ENCODE measurements at places on chromosomes 5 and 9.
A peak's percentile ranks its signal among the peaks of the same experiment; 100 is the strongest.

DNA sequence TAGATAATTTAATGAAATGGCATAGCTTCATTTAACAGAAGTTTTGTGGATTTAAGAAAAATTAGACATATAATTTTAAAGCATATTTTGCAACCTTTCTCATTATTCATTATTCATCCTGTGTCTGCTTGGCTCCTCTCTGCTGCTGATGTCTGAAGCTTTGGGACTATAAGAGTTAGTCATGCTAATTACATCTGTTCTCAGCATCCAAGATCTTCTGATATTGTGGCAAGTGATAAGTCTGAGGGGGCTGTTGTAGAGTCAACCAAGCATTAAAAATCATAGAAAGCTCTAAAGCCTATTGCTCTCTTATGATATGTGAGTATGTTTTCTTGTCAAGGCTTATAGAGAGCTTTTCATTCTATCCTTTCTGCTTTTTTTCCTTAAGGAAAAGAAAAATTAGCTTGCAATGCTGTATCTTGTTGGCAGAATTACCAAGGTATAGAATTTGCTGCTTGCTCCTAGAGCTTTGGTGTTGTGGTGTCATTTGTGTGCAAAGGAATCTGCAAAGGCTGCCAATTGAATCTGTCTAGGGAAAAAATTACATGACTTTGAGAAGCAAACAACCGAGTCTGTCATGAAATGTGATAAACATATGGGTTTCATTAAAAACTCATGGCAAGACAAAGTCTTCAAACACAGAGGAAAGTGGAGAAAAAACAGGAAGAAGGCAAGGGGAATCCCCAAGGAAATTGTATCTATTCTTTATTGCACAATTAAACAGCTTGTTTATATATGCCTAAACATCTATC, 156.1 kb upstream of the DAB2 start:
- DNase-seq: peak; percentile 94

DNA sequence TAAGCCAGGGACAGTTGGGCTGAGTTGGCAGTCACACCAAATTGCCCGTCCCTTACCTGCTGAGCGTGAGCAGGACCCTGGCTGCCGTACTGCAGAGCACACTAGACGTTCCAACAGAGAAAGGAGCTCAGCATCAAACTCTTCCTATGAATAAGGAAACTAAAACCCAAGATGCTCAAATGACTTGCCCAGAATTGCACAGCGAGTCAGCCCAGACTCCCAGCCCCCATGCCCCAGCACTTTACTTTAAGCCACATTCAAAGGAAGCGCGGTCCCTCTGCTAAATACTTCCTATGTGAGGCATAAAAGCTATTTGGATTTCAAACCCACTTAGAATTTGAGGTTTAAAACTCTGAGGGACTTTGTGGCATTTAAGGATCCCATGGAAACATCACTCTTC, 23.9 kb downstream of the PAX5 start:
- DNase-seq: no peak

- no peak for DNase-seq
Measured at GRCh38 chr9:84513979-84514378, 155.6 kb upstream of the NTRK2 start.

DNA sequence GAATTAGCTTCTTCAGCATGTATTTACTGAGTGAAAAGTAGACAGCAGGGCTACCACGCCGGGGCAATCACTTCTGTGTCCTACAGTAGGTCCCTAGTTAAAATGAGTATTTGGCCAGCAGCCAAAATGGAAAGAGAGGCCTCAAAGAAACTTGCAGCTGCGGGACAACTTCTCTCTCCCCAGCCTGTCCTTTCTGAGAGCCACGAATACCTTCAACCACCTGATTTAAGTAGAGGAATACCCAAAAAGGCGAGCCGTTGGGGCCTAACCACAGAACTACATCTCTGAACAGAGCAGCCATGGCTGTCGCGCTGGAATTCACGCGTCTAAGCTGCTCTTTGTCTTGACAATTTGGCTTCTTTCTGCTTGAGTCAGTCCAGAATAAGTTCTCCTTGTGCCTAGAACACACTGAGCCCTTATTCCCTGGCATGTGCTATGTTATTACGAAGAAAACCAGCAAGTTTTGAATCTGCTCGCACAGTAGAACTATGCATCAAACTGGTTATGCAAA, 43.8 kb upstream of the GOLPH3 start:
- peak; percentile 88 for DNase-seq

- no peak for DNase-seq
Measured at GRCh38 chr5:100755435-100755834, 147.6 kb downstream of the ST8SIA4 start.

Data from muscle of leg (tissue), 16 donors.